ENCODE measurements at places on chromosomes 11 and 22.

- DNase-seq: no peak
Measured at GRCh38 chr11:65053827-65054508, 4.4 kb downstream of the NAALADL1 start.

- DNase-seq: no peak
Measured at GRCh38 chr11:105100981-105101630, 38.5 kb downstream of the CARD18 start.

DNA sequence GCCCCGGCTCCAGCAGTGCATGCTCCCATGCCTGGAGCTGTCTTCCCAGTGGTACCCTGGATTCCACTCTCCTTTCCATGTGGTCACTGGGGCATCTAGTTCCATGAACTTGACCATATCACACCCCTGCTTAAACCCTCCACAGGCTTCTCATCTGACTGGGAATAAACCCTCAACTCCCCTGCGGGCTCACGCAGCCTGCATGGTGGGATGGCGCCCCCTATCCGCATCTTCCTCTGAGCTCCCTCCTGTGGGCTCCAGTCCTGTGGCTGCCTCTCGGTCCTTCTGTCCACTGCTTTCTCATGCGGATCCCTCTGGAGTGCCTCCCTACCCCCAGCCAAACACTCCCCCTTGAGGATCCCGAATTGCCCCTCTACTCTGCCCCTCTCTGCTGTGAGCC is 41.4 kb upstream of the TTLL12 start:
- DNase-seq: no peak

GRCh38 chr11:113001709-113002108 is 40.5 kb downstream of the NCAM1 start:
- no peak for DNase-seq

DNA sequence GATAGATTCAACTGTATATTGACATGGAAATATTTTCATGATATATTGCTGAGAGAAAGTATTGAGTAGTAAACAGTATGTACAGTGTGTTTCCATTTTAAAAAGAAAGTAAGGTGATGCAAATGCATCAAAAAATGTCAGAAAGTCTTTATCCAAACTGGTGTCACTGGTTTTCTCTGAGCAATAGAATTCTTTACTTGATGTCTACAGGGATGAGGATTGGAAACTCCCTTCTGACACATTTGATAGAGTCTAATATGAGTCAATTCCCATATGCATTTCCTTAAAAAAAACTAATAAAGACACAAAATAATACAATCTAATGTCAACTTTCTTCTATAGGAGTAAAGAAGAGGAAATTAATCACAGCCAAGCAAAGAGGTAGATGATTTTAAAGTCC is 18.3 kb upstream of the CCDC179 start:
- no peak for DNase-seq

DNA sequence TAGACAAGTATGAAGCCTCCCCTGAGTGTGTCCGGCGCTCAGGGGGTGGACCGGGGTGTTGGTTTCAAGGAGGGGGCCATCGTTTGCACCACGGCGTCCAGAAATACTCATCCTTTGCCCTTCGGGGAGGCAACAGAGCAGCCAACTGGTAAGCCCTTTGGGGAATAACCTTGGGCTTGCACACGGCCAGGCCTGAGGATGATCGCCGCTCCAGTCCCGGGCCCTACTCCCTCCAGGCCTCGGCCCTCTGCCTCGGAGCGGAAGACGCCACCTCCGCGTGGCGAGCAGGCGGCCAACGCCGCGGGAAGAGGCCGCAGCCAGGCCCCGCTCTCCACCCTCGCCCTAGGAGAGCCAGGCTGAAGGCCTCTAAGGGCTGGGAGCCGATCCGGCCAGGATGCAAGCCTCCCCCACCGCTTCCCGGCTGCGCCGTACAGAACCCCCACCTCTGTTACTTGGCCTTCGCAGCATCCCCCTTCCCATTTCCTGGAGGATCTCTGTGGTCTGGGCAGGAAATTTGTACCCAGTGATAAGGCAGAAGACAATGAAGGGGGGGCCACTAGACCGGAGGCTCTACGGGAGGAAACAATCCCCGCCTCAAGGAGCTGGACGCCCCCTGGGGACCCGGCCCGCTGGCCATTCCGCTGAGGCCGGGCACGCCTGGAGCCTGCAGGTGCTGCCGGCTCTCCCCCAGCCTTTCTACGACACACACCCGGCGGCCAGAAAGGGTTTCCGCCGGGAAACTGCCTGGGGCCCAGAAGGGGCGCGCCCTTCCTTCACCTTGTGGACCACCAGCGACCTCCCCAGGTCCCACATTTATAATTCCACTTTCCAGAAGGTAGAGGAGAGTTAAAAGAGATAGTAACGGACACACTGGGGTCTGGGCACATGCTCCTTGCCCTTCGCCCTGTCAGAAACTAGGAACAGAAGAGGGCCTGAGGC is 2.6 kb downstream of the ESAM start:
- no peak for DNase-seq

Data from GM18507 (cell line).